ENCODE measurements at places on chromosomes 2 and 18. TPM values are rescaled to one million over a fixed set of nuclear protein-coding genes. Genes with fewer than 3 reads are reported as not detected.

MC5R gene
- not detected for total RNA-seq

FMNL2 gene
- 53.6 TPM for total RNA-seq

LINC00305 gene
- not detected for total RNA-seq

ANTXR1 gene
- total RNA-seq = 20.6 TPM

ANKRD36B gene
- total RNA-seq = 222 TPM

SMYD5 gene
- total RNA-seq = 23.0 TPM

MAL gene
- not detected for total RNA-seq

SNORC gene
- 0.40 TPM for total RNA-seq

ACKR3 gene
- 14.8 TPM for total RNA-seq

HOXD10 gene
- total RNA-seq = not detected

LRRTM4 gene
- not detected for total RNA-seq

SERPINB10 gene
- 0.07 TPM for total RNA-seq

FNDC4 gene
- 17.3 TPM for total RNA-seq

CCDC148 gene
- total RNA-seq = 0.27 TPM

SLC9A4 gene
- total RNA-seq = not detected

RESP18 gene
- not detected for total RNA-seq

CHCHD5 gene
- total RNA-seq = 7.3 TPM

RUFY4 gene
- not detected for total RNA-seq

FOXI3 gene
- not detected for total RNA-seq

RND3 gene
- total RNA-seq = 48.4 TPM

SLC4A5 gene
- total RNA-seq = 0.80 TPM

MROH2A gene
- not detected for total RNA-seq

FEZ2 gene
- total RNA-seq = 137 TPM

ABCB11 gene
- 0.53 TPM for total RNA-seq

SLC5A7 gene
- total RNA-seq = not detected

TP53I3 gene
- total RNA-seq = 51.3 TPM

GPR75 gene
- total RNA-seq = 4.9 TPM

KCNIP3 gene
- 2.0 TPM for total RNA-seq

MOB4 gene
- total RNA-seq = 41.6 TPM

DSG1 gene
- total RNA-seq = not detected

AGXT gene
- not detected for total RNA-seq

LHCGR gene
- total RNA-seq = not detected

AQP12B gene
- not detected for total RNA-seq

GRB14 gene
- 10.0 TPM for total RNA-seq

POTEC gene
- total RNA-seq = not detected

SRD5A2 gene
- total RNA-seq = under 0.01 TPM

ALK gene
- not detected for total RNA-seq

IL1R2 gene
- total RNA-seq = not detected

NPAS2 gene
- 35.6 TPM for total RNA-seq

MPP4 gene
- total RNA-seq = 15.8 TPM

KCNS3 gene
- 0.53 TPM for total RNA-seq

WBP1 gene
- 19.5 TPM for total RNA-seq

TEKT4 gene
- total RNA-seq = not detected
